ENCODE measurements at places on chromosomes 4 and X.

- no peak for DNase-seq
Measured at GRCh38 chr4:15765910-15766697, 12.0 kb upstream of the CD38 start.

DNA sequence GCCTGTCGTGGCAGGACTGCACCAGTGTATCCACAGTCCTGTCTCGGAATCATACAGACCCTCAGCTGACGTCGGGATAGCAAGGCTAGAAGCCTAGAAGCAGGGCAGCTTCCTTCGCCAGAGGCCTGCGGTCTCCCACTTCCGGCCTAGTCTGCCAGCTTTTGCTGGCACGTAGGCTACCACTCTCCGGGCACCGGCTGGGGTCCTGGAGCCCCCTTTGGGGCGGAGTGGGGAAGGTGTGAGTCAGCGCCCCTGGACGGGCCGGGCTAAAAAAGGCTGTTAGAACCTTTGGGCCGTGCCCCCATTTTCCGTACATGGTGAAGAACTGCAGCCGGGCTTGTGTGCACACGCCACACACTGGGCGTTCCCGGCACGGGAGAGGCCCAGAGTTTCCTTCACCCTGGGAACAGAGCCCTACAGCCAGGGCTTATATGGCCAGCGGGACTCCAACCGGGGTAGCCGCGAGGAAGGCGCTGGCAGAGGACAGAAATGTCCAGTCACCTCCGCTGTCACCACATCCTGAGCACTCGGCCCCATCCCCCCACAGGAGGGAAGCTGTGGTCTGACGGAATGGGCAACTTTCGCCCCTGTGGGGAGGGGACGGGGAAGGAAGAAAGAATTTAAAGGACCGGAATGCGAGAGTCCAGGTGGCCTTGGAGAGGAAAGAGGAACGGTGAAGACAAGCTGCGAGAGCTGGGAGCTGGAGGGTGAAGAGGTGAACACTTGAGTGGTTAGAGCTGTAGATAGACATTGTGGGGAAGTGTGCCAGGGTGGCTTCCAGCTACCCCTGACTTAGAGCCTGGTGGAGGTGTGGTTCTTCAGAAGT lies 4.6 kb downstream of the MAGIX start:
- DNase-seq: no peak

GRCh38 chr4:79235095-79235494 lies 90.8 kb downstream of the NAA11 start:
- DNase-seq: no peak

DNA sequence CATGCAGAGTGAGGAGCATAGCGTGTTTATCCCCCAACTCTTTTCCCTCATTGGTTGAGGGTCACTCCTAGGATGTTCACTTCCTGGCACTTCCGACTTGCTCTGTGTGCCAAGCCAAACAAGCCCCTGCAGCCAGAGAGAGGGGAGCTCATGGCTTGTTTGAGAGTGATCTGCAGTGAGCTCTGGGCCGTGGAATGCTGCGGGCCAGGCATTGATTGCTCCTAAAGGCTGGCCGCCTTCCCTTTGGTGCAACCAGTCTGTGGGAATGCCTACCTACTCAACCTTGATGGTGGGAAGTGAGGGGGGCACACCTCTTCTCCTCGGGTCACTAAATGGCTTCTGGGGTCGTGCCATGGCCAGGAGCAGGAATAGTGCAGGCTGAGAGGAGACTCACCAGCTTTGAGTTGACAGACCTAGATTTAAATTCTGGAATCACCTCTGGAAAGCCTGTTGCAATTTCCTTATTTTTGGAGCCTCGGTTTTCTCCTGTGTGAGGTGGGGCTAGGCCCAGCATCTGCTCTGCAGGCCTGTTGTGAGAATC lies 152.0 kb upstream of the STX18 start:
- no peak for DNase-seq

- no peak for DNase-seq
Measured at GRCh38 chrX:46571423-46572339, 1.9 kb upstream of the CHST7 start.

DNA sequence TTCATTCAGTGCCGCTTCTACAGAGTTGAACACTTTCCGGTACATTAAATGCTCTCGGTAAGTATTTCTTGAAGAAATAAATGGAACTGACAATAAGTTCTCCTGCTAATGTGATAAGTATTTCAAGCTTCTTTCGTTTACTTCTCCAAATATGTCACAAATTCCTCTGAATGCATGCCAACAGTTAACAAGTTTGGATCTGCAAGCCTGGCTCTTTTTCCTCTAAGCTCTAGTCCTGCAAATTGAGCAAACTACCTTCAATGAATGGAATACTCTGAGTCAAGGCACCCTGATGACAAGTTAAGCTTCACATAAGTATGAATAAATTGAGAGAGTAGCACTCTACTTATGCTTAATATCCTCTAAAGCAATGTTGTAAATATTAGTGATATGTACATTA lies 403.6 kb downstream of the PDGFC start:
- DNase-seq: no peak

GRCh38 chrX:32673193-32673592 lies 538.2 kb downstream of the DMD start:
- DNase-seq: no peak

GRCh38 chrX:107452581-107452980 lies 3.1 kb downstream of the FRMPD3 start:
- no peak for DNase-seq

GRCh38 chr4:102623622-102624021 lies 122.5 kb downstream of the NFKB1 start:
- DNase-seq: no peak

DNA sequence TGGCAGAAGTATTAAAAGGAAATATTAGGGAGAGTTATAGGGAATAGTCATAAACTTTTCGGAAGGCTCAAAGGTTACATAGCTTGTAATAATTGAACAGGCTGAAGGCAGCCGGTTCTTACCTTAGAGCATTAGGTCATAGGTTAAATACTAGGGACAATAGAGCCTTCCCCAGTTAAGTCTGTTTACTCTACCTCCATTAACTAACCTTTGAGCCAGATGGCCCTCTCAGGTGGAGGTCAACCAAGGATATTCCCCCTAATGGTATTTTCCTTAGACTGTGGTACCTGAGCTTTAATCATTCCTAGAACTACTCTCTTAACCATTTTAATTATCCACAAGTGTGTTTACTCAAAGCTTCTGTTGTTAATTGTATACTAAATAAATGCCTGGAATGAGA lies 920.9 kb upstream of the PABPC4L start:
- DNase-seq: no peak

DNA sequence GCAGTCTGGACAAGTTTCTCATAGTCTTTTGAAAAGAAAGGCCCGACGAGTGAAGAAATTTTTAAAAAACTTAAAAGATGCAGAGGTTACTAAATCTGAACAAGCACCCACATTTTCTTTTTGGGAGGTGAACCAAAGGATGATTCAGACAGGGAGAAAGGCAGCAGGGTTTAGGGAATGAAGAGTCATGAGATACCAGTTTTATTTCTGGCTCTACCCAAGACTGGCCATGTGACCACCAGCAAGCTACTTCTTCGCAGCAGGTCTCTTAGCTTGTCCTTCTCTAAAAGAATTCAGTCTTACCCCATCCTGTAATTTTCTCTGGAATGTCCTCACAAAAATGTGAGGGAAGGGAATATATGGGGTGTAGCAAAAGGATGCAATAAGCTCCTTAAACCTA lies 37.6 kb downstream of the AMOT start:
- DNase-seq: no peak

DNA sequence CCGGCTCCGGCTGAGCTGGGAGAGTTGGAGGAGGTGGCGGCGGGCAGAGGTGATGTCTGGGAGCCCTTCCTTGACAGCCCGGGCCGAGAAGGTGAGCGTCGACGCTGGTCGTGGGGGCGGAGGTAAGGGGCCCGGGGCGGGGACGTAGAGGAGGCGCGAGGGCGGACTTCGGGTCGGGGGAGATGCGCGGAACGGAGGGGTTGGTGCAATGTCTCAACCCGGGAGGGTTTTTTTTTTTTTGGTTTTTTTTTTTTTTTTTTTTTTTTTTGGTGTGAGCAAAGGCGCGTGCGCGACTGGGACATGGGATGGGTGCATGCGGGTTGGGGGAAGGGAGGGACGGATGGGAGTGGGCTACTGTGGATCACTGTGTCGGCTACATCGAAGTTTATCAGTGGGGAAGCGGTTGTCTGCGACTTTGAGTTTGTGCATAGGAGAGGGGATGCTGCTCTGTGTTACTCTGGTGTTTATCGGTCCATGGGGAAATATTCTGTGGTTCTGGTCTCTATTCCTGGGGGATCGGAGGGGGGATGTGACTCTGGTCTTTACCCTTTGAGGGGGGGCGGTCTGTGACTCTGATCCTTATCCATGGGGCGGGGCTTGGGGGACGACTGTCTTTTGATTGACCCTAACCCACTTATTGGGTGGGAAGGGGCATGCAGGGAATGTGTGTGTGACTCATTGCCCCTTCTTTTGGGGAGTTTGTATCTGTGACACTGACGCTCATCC lies 537 bp downstream of the RBM10 start:
- DNase-seq: no peak

DNA sequence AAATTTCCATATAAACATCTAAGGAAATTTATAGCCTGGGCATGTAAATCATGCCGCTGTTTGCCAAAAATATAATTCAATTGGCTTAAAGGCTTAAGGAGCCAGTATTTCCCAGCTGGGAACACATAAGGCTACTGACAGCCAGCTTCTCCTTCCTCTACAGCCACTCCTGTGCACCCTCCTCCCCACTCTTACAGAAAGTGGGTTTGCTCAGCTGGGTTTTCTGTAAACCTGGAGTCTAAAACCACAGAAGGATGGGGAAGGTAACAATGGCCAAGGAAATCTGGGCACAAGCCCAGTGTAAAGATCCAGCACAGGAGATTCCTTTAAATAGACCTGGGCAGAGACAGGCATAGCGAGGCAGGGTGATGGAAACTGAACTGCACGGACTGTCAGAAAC lies 18.5 kb downstream of the ACSL1 start:
- DNase-seq: no peak

DNA sequence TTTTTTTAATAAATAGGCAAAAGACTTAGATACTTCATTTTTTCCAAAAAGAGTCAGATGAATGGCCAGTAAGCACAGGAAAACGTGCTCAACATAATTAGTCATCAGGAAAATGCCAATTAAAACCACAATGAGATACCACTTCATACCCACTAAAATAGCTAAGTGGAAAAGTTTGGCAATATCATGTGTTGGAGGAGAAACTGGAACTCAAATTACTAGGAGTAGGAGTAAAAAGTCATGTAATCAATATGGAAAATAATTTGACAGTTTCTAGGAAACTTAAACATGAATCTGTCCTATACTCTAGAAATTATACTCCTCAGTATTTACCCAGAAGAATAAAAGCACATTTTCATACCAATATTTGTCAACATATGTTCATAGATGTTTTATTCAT lies 449.8 kb downstream of the INPP4B start:
- DNase-seq: no peak

DNA sequence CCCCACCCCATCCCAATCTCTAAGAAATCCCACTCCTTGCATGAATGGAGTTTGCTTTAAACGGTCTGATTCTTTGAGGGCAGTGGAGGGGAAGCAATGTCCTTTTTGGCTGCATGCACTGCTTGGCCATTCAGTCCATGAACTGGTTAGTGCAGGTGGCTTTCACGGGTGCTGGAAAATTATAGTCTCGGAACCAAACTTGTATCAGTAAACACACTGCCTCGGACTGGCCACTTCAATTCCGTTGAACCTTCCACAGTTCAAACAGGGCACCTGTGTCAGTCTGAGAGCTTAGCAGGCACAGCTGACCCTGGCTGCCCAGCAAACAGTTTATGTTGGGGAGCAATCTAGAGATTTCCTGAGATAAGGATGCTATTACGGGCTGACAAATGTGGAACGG lies 255.6 kb downstream of the DHX15 start:
- no peak for DNase-seq

- DNase-seq: no peak
Measured at GRCh38 chrX:135740681-135741149, 27.3 kb downstream of the CT45A1 start.

GRCh38 chr4:40066651-40067050 lies 10.0 kb downstream of the N4BP2 start:
- no peak for DNase-seq

DNA sequence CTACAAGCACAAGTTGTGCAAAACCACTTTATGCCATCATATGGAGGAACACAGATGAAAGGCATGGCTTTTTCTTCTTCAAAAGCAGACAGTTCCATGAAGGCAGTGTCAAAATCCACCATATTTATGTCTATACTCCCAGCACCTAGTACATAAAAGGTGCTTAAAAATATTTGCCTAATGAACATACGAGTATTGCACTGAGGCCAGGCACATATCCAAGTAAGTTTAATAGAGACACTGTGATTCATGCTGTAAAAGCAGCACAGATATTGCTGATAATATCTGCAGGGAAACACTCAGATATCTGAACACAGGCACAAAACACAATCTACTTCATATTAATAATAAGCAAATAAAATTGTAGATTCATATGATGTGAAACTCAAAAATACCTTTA lies 48.1 kb upstream of the CXCL8 start:
- DNase-seq: no peak

Data from NCI-H1436 treated with DMSO at 0.1 percent for 48 hours (cell line).